ENCODE measurements at places on chromosomes 11 and 22.

- DNase-seq = no peak
These were observed 73.1 kb downstream of the CELSR1 start for GRCh38 chr22:46464296-46464695.

DNA sequence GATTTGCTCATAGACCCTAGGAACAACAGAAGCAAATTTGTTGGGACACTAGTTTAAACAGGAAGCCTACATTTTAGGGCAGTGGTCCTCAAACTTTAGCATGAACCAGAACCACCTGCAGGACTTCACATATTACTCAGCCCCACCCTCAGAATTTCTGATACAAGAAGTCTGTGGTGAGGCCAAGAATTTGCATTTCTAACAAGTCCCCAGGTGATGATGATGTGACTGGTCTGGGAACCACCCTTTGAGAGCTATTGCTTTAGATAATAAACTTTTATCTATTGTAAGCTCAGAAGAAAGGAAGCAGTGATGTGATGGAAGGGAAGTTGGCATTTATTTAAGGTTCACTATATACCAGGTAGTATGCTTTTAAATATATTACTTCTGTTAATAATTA lies 194.0 kb downstream of the FAM181B start:
- no peak for DNase-seq

DNA sequence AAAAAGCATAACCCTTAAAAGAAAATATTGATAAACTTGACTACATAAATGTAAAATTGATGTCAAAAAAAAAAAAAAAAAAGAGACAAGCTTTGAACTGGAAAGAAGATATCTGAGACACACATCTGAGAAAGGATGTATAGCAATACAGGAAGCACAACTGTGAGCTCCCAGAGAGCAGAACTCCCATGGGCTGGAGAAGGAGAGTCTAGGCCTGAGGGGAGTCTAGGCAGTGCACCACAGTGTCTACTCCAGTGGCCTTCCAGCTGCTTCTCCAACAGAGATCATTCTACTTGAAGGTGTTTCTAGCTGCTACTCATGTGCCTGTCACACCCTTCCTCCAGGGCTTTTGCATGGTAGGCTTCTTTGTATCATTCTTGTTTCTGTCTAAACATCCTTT lies 54.2 kb upstream of the SYT9 start:
- no peak for DNase-seq

- DNase-seq = no peak
These were observed 734.6 kb upstream of the FAT3 start for GRCh38 chr11:91489989-91490388.

DNA sequence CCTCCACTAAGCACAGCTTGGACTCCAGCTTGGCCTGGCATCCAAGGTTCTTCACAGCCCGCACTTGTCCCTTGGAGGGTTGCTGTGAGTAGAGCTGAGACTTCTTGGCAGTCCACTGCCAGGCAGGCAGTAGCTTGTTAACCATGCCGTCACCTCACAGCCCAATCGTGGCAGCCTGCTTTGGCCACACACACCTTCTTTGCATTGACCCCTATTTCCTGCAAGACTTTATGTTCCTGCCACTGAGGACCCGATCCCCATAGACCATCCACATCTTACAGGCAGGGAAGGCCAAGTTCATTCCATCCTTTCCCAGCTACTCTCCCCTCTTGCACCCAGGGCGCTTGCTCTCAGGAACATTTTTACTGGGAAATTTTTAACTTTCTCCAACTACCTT lies 2.5 kb upstream of the PYGM start:
- no peak for DNase-seq

GRCh38 chr11:36450110-36450572 lies 59.9 kb downstream of the TRAF6 start:
- DNase-seq = no peak

GRCh38 chr11:128311742-128312719 lies 275.3 kb downstream of the ETS1 start:
- DNase-seq = no peak

DNA sequence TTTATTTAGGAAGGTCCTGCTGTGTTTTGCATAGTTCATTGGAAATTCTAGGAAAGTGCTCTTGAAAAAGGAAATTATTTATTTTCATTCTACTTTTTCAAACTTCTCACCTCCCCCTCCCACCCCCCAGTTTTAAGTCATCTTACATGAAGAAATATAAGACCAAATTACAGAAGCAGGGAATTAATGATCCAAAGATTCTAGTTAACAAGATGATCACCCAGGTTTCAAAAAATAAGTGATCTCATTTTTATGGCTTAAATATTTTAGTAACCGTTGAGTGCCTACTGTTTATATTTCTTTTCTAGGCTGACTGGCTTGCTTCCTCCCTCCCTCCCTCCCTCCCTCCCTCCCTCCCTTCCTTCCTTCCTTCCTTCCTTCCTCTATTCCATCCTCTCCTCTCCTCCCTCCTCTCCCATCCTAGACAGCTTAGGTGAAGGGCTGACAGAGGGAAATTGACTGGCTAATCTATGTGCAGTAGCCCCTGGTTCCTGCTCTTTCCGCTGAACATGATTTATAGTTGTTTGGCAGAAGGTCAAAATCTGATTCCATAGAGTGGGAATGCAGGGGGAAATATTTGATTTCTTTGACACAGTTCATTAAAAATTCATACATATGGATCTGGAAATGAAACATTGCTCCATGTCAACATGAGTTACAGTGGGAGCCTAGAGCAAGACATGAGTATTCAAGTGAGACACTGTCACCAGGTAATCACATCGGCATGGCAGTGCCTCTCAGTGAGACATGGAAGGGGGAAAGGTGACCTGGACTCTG lies 123.4 kb downstream of the COMMD9 start:
- DNase-seq = no peak

DNA sequence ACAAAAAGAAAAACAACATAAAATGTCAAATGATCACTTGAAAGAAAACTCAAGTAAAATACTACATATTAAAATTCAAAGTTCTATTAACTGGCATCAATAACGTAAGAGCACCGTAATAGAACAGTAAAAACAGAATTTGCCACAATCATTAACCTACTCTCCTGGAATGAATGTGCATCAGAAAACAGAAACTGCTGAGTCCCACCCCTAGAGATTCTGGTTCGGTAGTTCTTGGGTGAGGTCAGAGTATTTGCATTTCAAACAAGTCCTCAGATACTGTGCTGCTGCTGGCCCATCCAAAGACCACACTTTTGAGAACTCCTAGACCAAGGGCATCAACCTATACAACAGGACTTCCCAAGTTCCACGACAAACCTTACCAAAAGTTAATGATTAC lies 23.5 kb downstream of the PITPNB start:
- DNase-seq = no peak

DNA sequence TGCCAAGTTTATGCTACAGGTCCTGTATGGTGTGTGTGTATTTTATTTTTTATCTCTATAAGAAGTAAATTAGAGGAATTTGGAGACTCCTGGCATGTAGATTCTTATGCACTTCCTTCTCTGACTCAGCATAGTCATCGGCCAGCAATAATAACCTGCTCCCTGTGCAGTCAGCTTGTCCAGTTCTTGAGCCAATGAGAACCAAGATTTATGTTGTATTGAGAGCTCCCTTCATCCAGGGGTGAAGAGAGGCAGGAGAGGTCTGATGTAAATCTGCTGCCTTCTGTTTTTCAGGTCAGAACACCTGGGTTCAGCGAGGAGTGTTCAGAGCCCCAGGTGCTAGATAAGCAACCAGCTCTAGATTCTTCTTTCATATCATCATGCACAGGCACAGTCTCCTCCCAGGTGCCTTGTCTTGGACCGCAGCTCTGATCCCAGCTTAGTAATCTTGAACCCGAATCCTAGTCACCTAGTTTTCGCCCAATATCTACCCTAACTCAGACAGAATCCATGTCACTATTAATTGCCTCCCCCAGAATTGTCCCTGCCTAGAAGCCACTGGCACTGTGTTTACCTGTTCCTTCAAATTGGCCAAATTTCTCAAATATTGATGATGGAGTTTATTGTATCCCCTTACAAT lies 328.2 kb upstream of the NCAM1 start:
- DNase-seq = no peak

- DNase-seq = no peak
These were observed 38.6 kb upstream of the CALCB start for GRCh38 chr11:15034687-15035267.

All from stimulated activated CD4-positive, alpha-beta T cell treated with anti-CD3 and anti-CD28 coated beads, Interleukin-1b, Interleukin-23, amount 100 ng/mL, for 1 hour (primary cell).